ENCODE measurements at places on chromosomes 16 and 17. TPM values are rescaled to one million over a fixed set of nuclear protein-coding genes. Genes with fewer than 3 reads are reported as not detected.

DNA sequence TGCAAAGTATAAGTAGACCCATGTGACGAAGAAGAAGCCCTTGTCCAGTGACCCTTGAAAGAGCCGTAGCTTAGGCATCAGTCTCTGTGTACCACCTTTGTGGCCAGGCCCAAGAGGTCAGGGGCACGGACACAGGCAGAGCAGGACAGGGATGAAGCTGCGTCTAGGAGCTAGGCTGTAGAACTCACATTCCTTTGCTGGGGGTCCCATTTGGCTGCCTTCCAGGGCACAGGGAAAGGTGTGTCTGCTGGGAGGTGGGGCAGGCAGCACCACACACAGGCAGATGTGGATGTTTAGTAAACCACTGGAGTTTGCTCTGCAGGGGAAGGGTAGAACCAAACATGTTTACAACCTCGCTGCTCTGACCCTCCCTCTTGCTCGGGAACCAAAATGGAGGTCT is 33.7 kb downstream of the HNF1B start:
- no peak overlapping the region for H3K27ac ChIP-seq
- DNase-seq: no peak
- no peaks in the 10 kb centered on the region for H3K36me3 ChIP-seq
- H3K27me3 ChIP-seq: peaks cover 9% of the 10 kb centered on the region
- H3K4me3 ChIP-seq: no peak overlapping the region

The G6PC1 gene
- not detected for polyA plus RNA-seq

GRCh38 chr16:54242199-54242598 is 44.4 kb downstream of the IRX3 start:
- H3K4me1 ChIP-seq: no peaks in the 10 kb centered on the region
- H3K36me3 ChIP-seq: no peaks in the 10 kb centered on the region
- DNase-seq: no peak
- no peak overlapping the region for H3K4me3 ChIP-seq
- H3K27ac ChIP-seq: no peak overlapping the region

- no peak overlapping the region for H3K27ac ChIP-seq
- no peak for DNase-seq
- no peaks in the 10 kb centered on the region for H3K36me3 ChIP-seq
These were observed 2.1 kb upstream of the CA4 start for GRCh38 chr17:60147553-60148223.

GRCh38 chr16:49556606-49557446 is 183.2 kb downstream of the C16orf78 start:
- H3K36me3 ChIP-seq: no peaks in the 10 kb centered on the region
- H3K4me3 ChIP-seq: no peak overlapping the region
- no peaks in the 10 kb centered on the region for H3K4me1 ChIP-seq
- peak; percentile 35 for DNase-seq

- H3K4me1 ChIP-seq: no peaks in the 10 kb centered on the region
- no peak overlapping the region for H3K4me3 ChIP-seq
- no peak for DNase-seq
- H3K36me3 ChIP-seq: no peaks in the 10 kb centered on the region
- H3K27me3 ChIP-seq: no peaks in the 10 kb centered on the region
- no peak overlapping the region for H3K27ac ChIP-seq
These were observed 46.7 kb downstream of the C16orf82 start for GRCh38 chr16:27113341-27113841.

GRCh38 chr17:32731556-32732295 is 145.2 kb downstream of the MYO1D start:
- no peaks in the 10 kb centered on the region for H3K36me3 ChIP-seq
- DNase-seq: no peak
- H3K27ac ChIP-seq: no peak overlapping the region
- H3K4me3 ChIP-seq: no peak overlapping the region

DNA sequence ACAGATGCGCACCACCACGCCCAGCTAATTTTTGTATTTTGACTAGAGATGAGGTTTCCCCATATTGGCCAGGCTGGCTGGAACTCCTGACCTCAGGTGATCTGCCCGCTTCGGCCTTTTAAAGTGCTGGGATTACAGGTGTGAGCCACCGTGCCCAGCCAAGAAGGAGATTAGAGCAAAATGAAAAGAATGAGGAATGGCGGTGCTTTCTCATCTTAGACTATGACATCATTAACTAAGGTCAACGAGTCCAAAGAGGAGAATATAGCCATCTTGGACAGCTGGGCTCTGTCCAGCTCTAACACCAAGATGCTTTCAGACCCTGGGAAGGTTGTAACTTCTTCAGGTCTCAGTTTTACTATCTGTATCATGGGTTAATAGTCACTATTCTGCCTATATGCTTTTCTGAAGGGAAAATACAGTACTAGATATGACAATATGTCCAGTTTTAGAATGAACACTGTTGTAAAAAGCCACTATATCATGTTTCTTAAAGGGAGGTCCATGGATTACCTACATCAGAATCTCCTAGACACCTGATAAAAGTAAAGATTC is 76.7 kb downstream of the SLC39A11 start:
- no peak overlapping the region for H3K27ac ChIP-seq
- no peak for DNase-seq
- peaks cover 13% of the 10 kb centered on the region for H3K4me1 ChIP-seq
- no peaks in the 10 kb centered on the region for H3K36me3 ChIP-seq
- H3K27me3 ChIP-seq: no peaks in the 10 kb centered on the region
- no peak overlapping the region for H3K4me3 ChIP-seq

- H3K27ac ChIP-seq: no peak overlapping the region
- H3K27me3 ChIP-seq: no peaks in the 10 kb centered on the region
- H3K4me3 ChIP-seq: no peak overlapping the region
- no peak for DNase-seq
- no peaks in the 10 kb centered on the region for H3K36me3 ChIP-seq
These were observed 3.8 kb downstream of the DDX19B start for GRCh38 chr16:70302745-70303144.

DNA sequence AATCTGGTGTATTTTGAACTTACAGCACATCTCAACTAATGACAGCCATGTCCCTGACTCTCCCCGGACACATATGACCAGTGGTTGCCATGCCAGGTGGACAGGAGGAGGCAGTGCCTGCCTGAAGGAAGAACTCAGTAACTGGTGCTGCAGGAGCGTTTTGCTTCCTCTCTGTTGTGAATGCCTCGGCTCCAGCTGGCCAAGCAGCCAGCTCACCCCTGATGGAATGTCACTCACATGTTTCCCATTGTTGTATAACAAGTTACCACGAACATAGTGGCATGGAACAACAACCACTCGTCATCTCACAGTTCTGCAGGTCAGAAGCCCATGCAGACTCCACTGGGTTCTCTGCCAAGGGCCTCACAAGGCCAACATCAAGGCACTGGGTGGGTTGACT is 20.1 kb upstream of the IRF8 start:
- no peak overlapping the region for H3K4me3 ChIP-seq
- DNase-seq: peak; percentile 71
- H3K27me3 ChIP-seq: peaks cover 37% of the 10 kb centered on the region

The MYH3 gene
- 0.63 TPM for polyA plus RNA-seq

- no peak overlapping the region for H3K4me3 ChIP-seq
- H3K27ac ChIP-seq: no peak overlapping the region
- peaks cover 2% of the 10 kb centered on the region for H3K4me1 ChIP-seq
- DNase-seq: no peak
These were observed 8.9 kb downstream of the ADAD2 start for GRCh38 chr16:84199861-84200260.

DNA sequence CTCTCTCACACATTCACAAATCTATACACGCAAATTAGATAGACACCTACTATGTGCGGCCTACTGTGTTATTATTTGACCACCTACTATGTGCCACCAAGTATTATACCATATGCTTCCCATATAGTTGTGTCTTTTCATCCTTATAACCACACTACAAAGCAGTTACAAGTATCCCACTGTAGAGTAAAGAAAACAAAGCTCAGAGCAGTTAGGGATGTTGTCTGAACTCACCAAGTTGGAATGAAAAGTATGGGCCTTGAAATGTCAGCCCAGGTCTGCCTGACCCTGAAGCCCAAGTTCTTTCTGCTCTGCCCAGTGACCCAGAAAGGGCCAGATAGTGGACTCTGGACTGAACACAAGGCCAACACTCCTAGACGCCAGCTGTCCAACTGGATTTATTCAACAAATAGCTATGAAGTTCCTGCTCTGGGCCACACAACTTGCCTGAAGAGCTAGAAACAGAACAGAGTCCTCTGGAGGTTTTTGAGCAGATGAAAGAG is 8.5 kb downstream of the KRT37 start:
- no peaks in the 10 kb centered on the region for H3K36me3 ChIP-seq
- H3K27me3 ChIP-seq: no peaks in the 10 kb centered on the region
- peak; percentile 55 for DNase-seq
- peaks cover 33% of the 10 kb centered on the region for H3K4me1 ChIP-seq

DNA sequence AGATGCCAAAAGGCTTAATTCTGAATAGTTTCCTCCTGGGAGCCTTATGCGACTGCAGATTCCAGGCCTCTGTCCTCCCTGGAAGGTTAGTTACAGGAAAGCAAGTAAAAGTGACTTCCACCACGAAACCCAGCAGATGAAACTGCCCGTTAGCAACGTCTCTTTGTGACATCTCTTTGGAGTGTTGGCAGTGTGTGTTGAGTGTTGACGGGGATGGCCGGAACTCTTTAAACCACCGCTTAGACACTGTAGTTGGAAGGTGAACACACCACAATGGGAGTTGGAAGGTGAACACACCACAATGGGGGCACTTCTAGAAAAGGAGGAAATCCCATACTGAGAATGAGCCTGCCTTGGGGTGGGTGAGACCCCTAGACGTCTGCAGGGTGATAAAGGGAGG is 858 bp downstream of the SKAP1 start:
- no peak for DNase-seq
- no peak overlapping the region for H3K27ac ChIP-seq
- H3K4me1 ChIP-seq: no peaks in the 10 kb centered on the region
- H3K4me3 ChIP-seq: no peak overlapping the region
- no peaks in the 10 kb centered on the region for H3K36me3 ChIP-seq

DNA sequence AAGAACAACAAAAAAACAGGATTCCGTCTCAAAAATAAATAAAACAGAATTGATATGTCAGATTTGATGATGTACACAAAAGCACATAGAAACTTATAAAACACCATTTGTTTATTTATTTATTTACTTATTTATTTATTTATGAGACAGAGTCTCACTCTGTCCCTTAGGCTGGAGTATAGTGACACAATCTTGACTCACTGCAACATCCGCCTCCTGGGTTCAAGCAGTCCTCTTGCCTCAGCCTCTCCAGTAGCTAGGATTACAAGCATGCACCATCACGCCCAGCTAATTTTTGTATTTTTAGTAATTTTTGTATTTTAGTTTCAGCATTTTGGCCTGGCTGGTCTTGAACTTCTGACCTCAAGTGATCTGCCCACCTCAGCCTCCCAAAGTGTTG is 21.4 kb downstream of the BCAS3 start:
- no peaks in the 10 kb centered on the region for H3K27me3 ChIP-seq
- DNase-seq: no peak
- H3K36me3 ChIP-seq: peaks cover 2% of the 10 kb centered on the region
- no peaks in the 10 kb centered on the region for H3K4me1 ChIP-seq

The CDRT15 gene
- polyA plus RNA-seq: not detected

The MYH2 gene
- polyA plus RNA-seq: not detected

DNA sequence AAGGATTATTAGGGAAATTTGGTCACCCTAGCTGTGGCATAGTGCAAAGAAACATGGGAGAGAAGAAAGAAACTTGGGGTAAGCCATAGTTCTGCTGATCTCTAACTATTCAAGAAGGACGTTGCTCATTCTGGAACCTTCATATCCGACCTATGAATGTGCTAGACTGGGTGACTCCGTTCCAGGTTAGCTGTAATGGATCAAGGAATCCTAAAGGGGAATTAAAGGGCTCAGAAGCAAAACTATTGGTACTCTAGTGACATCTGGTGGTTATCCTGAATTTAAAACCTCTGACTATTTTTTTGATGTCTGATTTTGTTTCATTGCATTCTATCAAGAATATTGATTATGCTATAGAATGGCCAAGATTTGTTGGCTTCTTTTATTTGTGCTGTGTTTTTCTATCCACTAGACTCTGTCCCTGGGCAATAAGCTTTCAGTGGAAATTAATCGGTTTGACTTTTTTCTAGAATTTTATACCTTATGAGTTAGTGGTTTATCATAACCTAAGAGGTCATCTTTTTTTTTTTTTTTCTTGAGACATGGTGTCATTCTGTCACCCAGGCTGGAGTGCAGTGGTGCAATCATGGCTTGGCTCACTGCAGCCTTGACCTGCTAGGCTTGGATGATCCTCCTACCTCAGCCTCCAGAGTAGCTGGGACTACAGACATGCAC is 19.5 kb downstream of the PCTP start:
- H3K4me3 ChIP-seq: no peak overlapping the region
- no peaks in the 10 kb centered on the region for H3K27me3 ChIP-seq
- peaks cover 29% of the 10 kb centered on the region for H3K36me3 ChIP-seq
- H3K4me1 ChIP-seq: peaks cover 8% of the 10 kb centered on the region

GRCh38 chr17:37847811-37848331 is 76.3 kb upstream of the TBC1D3K start:
- H3K4me1 ChIP-seq: 0 out of 2 replicates have a peak, but pooled peaks cover 3% of the 10 kb centered on the region
- no peak for DNase-seq
- H3K4me3 ChIP-seq: no peak overlapping the region
- H3K27ac ChIP-seq: no peak overlapping the region

DNA sequence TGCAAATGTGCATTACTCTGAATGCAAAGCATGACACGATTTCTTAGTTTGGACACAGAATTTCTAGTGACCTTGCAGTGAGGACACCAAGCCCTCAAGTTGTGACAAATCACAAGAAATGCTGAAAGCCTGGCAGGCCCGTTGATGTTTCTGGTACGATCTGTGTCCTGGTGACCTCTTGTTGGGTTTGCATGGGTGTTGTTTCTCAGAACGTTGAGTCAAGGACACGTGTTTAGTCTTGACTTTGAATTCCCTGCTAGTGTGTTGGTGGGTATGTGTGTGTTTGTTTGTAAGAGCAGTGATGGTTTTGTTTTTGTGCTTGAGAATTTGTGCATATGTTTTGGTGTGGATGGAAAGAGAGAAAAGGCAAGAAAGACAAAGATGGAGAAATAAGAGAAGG is 37.8 kb upstream of the MAF start:
- H3K27ac ChIP-seq: no peak overlapping the region
- no peaks in the 10 kb centered on the region for H3K4me1 ChIP-seq
- no peaks in the 10 kb centered on the region for H3K36me3 ChIP-seq
- H3K4me3 ChIP-seq: no peak overlapping the region

The AHSP gene
- polyA plus RNA-seq: not detected

The SEC14L5 gene
- polyA plus RNA-seq: not detected

- no peaks in the 10 kb centered on the region for H3K27me3 ChIP-seq
- H3K27ac ChIP-seq: no peak overlapping the region
- peak; percentile 39 for DNase-seq
These were observed 5.8 kb upstream of the ZDHHC7 start for GRCh38 chr16:85017151-85017550.

The C17orf100 gene
- 2.9 TPM for polyA plus RNA-seq

The MSLN gene
- 0.22 TPM for polyA plus RNA-seq

GRCh38 chr16:12902511-12903372 is 1.3 kb downstream of the SHISA9 start:
- H3K27ac ChIP-seq: no peak overlapping the region
- H3K4me3 ChIP-seq: no peak overlapping the region
- DNase-seq: no peak
- no peaks in the 10 kb centered on the region for H3K36me3 ChIP-seq
- H3K4me1 ChIP-seq: no peaks in the 10 kb centered on the region

GRCh38 chr16:57628783-57629293 is 408 bp downstream of the ADGRG1 start:
- peaks cover 21% of the 10 kb centered on the region for H3K4me1 ChIP-seq
- H3K36me3 ChIP-seq: no peaks in the 10 kb centered on the region
- no peaks in the 10 kb centered on the region for H3K27me3 ChIP-seq
- DNase-seq: no peak
